ENCODE measurements at places on chromosomes 4 and X. TPM values are rescaled to one million over a fixed set of nuclear protein-coding genes. Genes with fewer than 3 reads are reported as not detected.

GRCh38 chr4:3530051-3530450, 2.2 kb downstream of the LRPAP1 start:
- DNase-seq: peak; percentile 44

GRCh38 chrX:100072336-100072735, 337.7 kb downstream of the PCDH19 start:
- DNase-seq: no peak

The CACNA1F gene
- total RNA-seq: 0.09 TPM

DNA sequence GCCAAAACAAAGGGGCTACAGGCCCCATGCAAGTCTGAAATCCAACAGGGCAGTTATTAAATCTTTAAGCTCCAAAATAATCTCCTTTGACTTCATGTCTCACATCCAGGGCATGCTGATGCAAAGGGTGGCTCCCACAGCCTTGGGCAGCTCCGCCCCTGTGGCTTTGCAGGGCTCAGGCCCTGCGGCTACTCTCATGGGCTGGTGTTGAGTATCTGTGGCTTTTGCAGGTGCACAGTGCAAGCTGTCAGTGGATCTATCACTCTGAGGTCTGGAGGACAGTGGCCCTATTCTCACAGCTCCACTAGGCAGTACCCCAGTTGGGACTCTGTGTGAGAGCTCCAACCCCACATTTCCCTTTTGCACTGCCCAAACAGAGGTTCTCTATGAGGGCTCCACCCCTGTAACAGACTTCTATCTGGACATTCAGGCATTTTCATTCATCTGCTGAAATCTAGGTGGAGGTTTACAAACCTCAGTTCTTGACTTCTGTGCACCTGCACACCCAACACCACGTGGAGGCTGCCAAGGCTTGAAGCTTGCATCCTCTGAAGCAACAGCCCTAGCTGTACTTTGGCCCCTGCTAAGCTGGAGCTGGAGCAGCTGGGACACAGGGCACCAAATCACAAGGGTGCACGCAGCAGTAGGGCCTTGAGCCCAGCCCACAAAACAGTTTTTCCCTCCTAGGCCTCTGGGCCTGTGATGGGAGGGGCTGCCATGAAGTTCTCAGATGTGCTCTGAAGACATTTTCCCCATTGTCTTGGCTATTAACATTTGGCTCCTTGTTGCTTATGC, 154.8 kb upstream of the PDE5A start:
- no peak for DNase-seq

The BEX2 gene
- total RNA-seq: 0.57 TPM

The NHS gene
- total RNA-seq: 11.1 TPM

DNA sequence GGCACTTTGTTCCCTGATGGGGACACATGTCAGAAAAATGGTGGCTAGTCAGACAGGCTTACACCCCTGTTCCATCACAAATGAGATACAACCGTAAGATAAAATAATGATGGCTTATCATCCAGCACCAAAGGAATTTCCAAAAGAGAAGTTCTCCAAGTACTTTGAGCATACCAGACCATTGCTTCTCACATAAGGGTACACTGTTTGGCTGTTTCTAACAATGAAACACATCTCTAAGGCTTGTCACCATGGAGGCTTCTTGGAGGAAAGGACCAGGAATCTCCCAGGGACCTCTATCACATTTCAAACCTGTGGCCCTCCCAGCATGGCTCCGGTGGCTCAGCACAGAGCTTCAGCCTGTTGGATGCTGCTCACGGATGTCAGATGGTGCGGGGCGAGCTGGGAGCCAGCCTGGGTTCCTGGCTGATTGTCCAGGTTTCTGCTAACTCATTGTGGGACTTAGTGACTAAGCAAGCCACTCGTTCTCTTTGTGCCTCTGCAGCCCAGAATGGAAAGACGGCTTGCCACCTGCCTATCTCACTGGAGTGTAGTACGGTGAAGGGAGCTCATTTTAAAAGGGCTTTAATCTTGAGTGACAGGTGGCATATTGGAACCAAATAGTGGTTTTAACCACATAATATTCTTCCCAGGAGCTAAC, 54.5 kb downstream of the FHDC1 start:
- no peak for DNase-seq

DNA sequence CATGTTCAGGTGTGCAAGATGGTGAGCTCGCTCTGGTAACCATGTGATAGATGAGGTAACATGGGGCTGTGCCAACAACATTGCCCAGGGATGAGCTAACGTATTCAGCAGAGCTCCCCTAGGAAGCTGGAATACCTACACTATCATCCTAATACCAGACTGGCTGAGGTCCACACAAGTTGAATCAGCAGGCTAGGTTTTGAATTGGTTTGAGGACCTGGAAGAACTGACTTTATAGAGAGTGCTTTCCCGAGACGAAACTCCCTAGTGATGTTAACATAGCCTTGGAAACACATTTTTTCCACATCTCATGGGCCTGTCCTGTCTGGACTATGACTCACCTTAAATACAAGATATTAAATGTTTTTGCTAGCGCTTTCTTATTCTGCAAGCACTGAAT, 56.7 kb downstream of the IGFBP7 start:
- DNase-seq: no peak

DNA sequence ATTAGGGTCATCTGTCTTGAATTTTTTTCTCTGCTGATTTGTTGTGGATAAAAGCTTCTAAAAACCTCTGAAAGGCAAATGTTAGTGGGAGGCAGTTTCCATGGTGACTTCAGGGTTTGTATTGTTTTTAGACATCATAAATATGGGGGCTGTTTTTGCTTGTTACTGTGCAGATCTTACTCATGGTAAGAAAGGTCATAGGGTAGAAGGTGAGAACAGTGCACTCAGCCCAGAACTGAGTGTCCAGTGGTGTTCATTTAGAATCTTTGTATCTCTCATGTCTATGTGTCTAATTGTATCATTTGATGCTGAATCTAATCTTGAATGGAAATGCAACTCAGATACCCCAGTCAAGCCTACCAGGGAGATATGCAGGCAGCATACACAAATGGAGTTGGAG, 609.8 kb downstream of the ZNF674 start:
- no peak for DNase-seq

- no peak for DNase-seq
Observed at GRCh38 chr4:151850791-151851213, 90.0 kb upstream of the GATB start.

GRCh38 chr4:42906891-42907759, 14.6 kb downstream of the GRXCR1 start:
- no peak for DNase-seq

The ARL13A gene
- not detected for total RNA-seq

- no peak for DNase-seq
Observed at GRCh38 chr4:110075891-110076290, 122.5 kb downstream of the ELOVL6 start.

DNA sequence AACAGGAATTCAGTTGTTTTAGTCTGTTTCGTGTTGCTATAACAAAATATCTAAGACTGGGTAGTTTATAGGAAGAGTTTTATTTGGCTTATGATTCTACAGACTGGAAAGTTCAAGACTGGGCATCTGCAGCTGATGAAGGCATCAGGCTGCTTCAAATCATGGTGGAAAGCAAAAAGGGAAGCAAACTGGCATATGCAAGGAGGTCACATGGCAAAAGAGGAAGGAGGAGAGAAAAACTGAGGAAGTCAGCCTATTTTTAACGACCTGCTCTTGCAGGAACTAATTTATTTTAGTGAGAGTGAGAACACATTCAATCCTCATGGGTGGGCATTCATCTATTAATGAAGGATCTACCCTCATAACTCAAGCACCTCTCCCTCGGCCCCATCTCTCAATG, 363.1 kb upstream of the HS3ST1 start:
- DNase-seq: no peak

- no peak for DNase-seq
Observed at GRCh38 chr4:60588556-60588955, 611.6 kb upstream of the ADGRL3 start.

DNA sequence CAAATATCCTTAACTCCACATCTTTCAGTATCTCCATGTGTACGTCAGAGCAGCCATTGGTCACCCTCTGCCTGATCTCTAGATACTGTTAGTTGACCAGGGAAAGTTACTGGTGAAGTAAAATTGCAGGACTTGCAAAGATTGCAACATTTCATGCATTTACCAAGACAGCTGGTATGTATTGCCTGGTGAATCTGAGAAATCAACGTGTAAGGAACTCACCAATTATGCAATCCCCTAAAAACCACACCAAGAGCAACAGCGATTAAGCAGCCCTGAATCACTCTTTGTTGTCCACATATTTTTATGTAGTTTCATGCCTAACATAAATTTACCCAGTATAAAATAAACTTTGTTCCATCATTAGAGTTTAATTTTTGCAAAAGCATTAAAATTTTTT, 271.2 kb downstream of the NLGN4X start:
- no peak for DNase-seq

GRCh38 chr4:72275381-72275780, 243.6 kb downstream of the NPFFR2 start:
- no peak for DNase-seq

- DNase-seq: no peak
Observed at GRCh38 chr4:55507612-55508011, 39.1 kb downstream of the CLOCK start.

GRCh38 chr4:101355767-101356702, 8.7 kb upstream of the PPP3CA start:
- DNase-seq: no peak

- no peak for DNase-seq
Observed at GRCh38 chr4:141065872-141066271, 67.4 kb downstream of the RNF150 start.

DNA sequence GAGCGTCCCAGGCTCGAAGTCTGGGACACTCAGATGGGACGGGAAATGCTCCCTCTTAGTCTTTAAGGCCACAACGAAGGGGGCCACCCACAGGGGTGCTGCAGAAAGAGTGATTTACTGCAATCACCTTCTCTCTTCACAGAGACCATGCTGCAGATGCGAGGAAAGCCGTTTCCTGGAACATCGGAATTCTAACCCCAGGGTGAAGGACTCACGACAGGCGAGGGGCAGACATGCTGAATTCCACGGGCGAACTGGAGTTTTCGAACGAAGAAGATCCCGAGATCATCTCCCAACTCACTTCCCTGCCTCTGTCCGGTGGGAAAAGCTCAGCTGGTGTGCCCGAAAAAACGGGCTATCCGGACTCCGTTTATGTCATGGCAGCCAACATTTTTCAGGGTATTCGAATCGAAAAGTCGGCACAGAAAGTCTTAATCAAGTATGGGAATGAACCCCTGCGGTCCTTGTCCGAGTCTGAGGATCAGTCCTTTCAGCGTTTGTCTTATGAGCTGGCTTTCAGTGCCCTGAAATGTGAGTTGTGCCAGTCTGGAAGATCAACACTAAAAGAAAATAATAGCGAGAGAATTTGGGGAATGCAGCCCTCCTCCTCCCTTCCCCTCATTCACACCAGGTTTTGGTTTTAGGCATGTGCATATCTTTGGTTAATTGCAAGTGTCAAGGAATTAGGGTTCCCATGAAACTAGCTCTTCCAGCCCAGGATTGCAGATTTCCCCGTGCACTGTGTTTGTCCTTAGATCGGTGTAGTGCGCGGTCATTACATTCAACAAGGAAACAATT, 905 bp downstream of the NSUN7 start:
- DNase-seq: no peak

GRCh38 chr4:70818173-70818855, 21.4 kb downstream of the GRSF1 start:
- no peak for DNase-seq

DNA sequence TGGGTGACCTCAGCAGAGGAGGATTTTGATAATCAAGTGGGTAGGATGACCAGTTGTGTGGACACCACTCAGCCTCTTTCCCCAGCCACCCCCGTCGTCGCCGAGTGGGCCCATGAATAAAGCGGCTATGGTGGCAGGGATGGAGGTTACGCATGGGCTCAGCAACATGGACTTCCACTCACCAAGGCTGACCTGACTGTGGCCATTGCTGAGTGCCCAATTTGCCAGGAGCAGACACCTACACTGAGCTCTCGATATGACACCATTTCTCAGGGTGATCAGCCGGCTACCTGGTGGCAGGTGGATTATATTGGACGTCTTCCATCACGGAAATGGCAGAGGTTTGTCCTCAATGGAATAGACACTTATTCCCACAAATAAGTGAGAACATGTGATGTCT, 361.3 kb downstream of the KLHL4 start:
- DNase-seq: no peak

Measured in posterior vena cava (tissue), 2 donors.